ENCODE measurements at places on chromosomes 4 and X.

DNA sequence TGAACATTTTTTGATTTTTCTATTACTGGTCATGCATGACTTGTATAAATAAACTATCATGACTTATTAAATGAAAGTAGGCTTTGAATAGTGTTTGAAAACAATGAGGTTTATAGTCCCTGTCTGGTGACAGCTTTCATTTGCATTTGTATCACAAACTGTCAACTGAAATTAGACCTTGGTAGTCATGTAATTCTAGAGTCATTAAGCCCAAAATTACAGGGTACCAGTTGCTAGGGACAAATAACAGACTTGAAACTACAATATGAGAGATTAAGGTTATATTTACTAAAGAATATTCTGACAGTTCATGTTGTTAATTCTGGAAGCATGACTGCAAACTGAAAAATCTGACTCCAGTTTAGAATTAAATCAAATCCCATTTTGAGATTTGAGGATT is 9.2 kb upstream of the VAMP7 start:
- DNase-seq, result no peak

- DNase-seq, result no peak
Observed at GRCh38 chr4:152100379-152101201, 339.8 kb upstream of the GATB start.

DNA sequence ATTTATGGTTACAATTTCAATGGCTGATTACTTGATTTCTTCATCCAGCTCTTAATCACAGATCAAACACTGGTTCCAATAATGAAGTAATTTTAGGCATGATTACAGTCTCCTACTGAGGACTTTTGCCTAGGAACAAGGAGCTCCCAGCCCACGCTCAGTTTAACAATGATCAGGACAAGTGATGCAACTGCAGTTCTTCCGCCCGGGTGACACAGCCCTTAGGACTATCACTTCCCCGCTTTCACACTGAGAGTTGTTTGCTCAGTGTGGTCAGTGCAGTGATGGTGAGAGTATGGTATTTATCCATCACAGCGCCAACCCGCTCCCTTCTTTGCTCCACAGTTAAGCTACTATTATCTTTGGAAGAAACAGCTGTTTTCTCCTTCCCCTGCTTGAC is 203.2 kb upstream of the MBNL3 start:
- no peak for DNase-seq

DNA sequence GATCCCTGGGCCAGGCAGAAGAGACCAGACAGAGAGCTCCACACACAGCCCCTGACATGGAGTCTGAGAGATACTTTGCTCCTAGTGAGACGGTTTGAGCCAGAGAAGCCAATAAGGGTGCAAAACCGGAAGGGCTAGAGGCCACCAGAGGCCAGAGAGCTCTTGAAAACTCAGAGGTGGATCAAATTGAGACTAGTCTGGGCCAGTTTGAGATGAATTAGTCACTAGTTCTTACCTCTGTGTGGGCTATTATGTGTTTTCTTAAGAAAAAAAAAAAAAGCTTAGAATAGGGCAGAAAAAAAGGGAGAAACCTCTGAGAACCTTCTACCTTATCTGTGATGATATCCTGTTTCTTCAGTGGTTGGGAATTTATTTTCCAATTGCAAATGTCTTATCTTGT is 110.4 kb upstream of the EDNRA start:
- no peak for DNase-seq

DNA sequence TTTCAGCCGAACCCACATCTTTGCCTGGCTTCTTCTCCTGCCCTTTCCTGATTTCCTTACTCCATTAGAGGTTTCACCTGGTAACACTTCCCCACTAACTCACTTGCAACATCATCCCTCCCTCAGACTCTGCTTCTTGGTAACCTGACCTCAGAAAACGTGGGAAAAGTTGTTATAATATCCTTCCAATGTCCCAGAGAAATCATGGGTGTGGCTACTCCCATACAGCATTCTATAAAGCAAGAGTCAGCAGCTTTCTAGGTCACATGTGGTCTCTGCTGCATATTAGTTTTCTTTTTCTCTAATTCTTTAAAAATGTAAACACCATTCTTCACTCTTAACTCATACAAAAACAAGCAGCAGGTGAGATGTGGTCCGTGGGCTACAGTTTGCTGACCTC is 283.1 kb upstream of the MAOA start:
- DNase-seq, result no peak

All from omental fat pad (tissue), 4 donors.